ENCODE measurements at places on chromosomes 3 and 15. TPM values are rescaled to one million over a fixed set of nuclear protein-coding genes. Genes with fewer than 3 reads are reported as not detected.

The GABRA5 gene
- 0.25 TPM for total RNA-seq

The EFCC1 gene
- 0.27 TPM for total RNA-seq

The LRRC34 gene
- total RNA-seq, result 0.43 TPM

The C3orf20 gene
- not detected for total RNA-seq
